ENCODE measurements at places on chromosomes 16 and 17. TPM values are rescaled to one million over a fixed set of nuclear protein-coding genes. Genes with fewer than 3 reads are reported as not detected.
A peak's percentile ranks its signal among the peaks of the same experiment; 100 is the strongest.

RANBP10 gene
- total RNA-seq, result 12.2 TPM

ANKS4B gene
- not detected for total RNA-seq

SHBG gene
- total RNA-seq, result not detected

SEZ6L2 gene
- total RNA-seq, result 0.84 TPM

ZMYND15 gene
- 0.50 TPM for total RNA-seq

DNA sequence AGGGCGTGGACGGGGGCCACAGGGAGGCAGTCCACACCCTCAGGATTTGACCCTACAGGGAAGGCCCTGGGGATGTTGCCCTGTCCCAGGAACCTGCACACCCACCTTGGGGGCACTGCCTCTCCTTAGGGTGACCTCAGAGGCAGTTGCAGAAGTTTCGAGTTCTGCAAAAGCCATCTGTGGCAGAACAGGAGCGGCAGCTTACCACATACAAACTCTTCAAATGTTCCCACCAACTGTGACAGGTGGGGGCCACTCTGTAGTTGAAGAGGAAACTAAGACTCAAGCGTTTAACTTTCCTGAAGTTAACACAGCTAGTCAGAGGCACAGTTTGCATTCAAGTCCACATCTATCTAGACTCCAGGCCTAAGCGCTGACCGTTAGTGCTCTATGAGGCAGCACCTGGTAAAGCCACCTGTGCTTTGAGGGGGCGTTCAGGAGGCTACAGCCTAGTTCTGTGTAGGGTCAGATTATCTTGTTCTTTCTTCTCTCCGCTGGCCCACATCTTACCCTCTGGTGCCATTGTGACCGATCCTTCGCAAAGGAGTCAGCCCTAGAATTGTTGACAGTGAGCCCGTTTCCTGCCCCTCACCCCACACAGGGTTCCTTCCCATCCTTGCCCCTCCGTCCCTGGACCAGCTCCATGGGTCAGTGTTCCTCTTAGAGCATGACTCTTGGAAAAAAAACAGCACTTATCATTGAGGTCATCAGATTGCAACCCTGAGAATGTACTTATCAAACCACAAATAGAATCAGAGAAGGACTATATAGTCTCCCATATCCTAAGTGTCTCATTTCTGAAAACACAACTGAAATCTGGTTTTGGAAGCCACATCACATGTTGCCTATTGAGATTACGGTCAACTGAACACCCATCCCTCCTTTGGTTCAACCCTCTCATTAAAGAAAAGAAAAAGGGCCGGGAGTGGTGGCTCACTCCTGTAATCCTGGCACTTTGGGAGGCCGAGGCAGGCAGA is 45.4 kb downstream of the CDH1 start:
- no peak for DNase-seq
- no peak overlapping the region for H3K4me3 ChIP-seq
- H3K4me1 ChIP-seq, result peaks cover 12% of the 10 kb centered on the region
- no peak overlapping the region for H3K27ac ChIP-seq

DNA sequence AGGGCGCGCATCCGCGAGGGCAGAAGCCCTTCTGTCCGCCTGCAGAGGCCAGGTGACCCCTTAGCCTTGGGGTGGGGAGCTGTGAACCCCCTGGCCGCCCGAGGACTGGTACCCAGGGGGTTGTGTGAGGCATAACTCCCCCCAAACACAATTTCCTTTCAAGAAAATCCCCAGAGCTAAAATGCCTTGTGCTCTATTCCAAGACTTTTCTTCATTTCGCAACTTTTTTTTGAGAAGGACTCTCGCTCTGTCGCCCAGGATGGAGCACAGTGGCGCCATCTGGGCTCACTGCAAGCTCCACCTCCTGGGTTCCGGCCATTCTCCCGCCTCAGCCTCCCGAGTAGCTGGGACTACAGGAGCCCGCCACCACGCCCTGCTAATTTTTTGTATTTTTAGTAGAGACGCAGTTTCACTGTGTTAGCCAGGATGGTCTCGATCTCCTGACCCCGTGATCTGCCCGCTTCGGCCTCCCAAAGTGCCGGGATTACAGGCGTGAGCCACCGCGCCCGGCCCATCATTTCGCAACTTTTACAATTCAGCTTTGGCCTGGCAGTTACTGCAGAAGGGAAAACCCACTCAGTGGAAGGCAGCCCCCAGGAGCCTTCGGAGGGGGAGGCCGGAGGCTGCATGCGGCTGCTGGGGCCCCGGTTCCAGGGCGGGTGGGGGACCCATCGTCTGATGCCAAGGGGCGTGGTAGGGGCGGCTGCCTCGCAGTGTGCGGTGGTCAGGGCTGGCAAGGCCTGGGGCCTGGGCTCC is 963 bp upstream of the APRT start:
- no peaks in the 10 kb centered on the region for H3K36me3 ChIP-seq
- peak overlapping the region; percentile 90 for H3K27ac ChIP-seq
- no peaks in the 10 kb centered on the region for H3K27me3 ChIP-seq
- DNase-seq, result no peak
- peaks cover 45% of the 10 kb centered on the region for H3K4me1 ChIP-seq
- peak overlapping the region; percentile 81 for H3K4me3 ChIP-seq

DNA sequence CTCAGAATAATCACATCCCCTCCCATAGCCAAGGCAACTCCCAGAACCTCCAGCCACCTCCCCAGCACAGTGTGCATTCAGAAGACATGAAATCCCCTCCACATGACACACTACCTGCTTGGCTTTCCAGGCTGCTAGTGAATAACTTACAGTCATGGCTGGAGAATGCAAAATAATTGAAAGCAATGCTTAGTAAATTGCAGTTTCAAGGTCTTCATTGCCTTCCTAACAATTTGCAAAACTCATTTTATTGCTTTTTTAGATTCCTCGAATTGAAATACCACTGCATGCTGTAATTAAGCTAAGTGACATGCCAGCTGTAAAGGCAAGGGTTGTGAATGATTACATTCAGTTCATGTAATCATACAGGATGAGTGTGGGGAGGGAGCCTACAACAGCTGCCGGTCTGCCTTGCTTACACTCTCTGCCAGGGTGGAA is 29.0 kb upstream of the HOXB13 start:
- no peak overlapping the region for H3K27ac ChIP-seq
- peaks cover 38% of the 10 kb centered on the region for H3K27me3 ChIP-seq
- H3K4me3 ChIP-seq, result no peak overlapping the region
- H3K4me1 ChIP-seq, result peaks cover 11% of the 10 kb centered on the region

DNA sequence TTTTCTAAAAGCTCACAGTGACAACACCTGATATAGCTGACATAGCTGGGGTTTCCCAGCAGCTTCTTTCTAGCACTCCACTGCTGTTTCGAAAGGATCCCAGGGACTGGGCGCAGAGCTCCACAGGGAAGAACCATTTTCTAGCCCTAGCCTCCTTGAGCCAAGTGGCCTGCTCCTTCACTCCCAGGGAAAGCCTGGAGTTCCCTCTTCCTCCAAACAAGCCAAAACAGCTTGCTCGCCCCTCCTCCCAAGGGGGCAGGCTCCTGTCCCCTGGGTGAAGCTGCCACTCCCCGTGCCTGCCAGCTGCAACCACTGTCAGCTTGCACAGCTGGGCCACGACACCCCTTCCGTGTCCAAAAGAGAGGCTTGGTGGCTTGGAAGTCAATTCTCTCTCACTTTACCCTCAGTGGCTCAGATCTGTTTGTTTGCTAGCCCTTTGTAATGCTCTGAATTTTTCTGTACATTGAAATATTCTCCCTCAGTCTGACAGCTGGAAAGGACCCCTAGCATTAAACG is 59.8 kb downstream of the CYTH1 start:
- H3K36me3 ChIP-seq, result no peaks in the 10 kb centered on the region
- no peaks in the 10 kb centered on the region for H3K27me3 ChIP-seq
- H3K4me3 ChIP-seq, result peak overlapping the region; percentile 50
- DNase-seq, result no peak
- H3K27ac ChIP-seq, result peak overlapping the region; percentile 72

GRCh38 chr16:74756203-74756602 is 18.4 kb downstream of the FA2H start:
- no peaks in the 10 kb centered on the region for H3K4me1 ChIP-seq
- no peak for DNase-seq
- no peak overlapping the region for H3K27ac ChIP-seq
- no peaks in the 10 kb centered on the region for H3K36me3 ChIP-seq
- no peak overlapping the region for H3K4me3 ChIP-seq

- H3K4me1 ChIP-seq, result peaks cover 17% of the 10 kb centered on the region
- H3K27me3 ChIP-seq, result no peaks in the 10 kb centered on the region
- H3K36me3 ChIP-seq, result peaks cover 57% of the 10 kb centered on the region
- no peak for DNase-seq
- H3K4me3 ChIP-seq, result no peak overlapping the region
- H3K27ac ChIP-seq, result no peak overlapping the region
These were observed 15.6 kb downstream of the TRAF4 start for GRCh38 chr17:28759256-28759865.

GRCh38 chr17:2815781-2816185 is 19.5 kb downstream of the RAP1GAP2 start:
- no peaks in the 10 kb centered on the region for H3K4me1 ChIP-seq
- no peak overlapping the region for H3K27ac ChIP-seq
- no peaks in the 10 kb centered on the region for H3K27me3 ChIP-seq
- no peak for DNase-seq

DNA sequence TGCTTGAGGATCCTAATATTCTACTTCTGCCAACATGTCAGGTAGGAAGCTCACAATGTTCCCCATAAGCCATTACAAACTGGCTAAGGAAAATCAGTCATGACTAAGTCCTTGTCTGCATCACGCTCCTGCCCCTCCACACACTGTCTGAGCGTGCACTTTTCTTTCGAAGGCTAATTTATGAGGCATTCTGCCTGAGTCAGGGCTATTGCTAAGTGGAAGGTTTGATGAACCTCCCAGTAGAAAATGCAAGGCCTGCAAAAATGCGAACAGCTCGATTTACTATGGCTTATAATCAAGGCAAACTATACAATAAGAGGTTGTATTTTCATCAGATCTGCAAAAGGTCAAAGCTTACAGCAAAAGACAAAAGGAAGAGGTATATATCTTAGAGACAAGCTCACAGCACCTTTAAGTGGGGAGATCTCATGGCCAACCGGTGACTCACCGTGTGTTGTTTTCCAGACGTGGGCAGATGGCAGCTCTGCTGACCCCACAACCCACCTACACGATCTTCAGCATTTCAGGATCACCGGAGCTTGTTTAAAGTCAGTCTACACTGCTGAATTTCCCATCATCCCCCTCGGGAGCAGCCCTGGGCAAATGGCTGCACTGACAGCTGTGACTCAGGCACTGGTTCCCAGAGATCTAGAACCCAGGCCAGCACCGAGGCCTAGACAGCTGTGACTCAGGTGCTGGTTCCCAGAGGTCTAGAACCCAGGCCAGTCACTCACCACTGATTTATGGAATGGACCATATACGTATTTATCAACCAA is 26.1 kb downstream of the MEAK7 start:
- peaks cover 5% of the 10 kb centered on the region for H3K4me1 ChIP-seq
- peaks cover 9% of the 10 kb centered on the region for H3K36me3 ChIP-seq
- H3K27ac ChIP-seq, result no peak overlapping the region
- no peaks in the 10 kb centered on the region for H3K27me3 ChIP-seq
- DNase-seq, result no peak

GRCh38 chr16:15564604-15565339 is 78.2 kb downstream of the MARF1 start:
- no peak for DNase-seq
- H3K27ac ChIP-seq, result no peak overlapping the region
- H3K4me1 ChIP-seq, result no peaks in the 10 kb centered on the region
- no peak overlapping the region for H3K4me3 ChIP-seq

- no peak for DNase-seq
- H3K27me3 ChIP-seq, result no peaks in the 10 kb centered on the region
- H3K27ac ChIP-seq, result no peak overlapping the region
- no peak overlapping the region for H3K4me3 ChIP-seq
These were observed 47.1 kb downstream of the RPTOR start for GRCh38 chr17:80591788-80592187.

- no peak overlapping the region for H3K27ac ChIP-seq
- H3K36me3 ChIP-seq, result no peaks in the 10 kb centered on the region
- H3K4me3 ChIP-seq, result no peak overlapping the region
- no peaks in the 10 kb centered on the region for H3K4me1 ChIP-seq
- H3K27me3 ChIP-seq, result no peaks in the 10 kb centered on the region
These were observed 97.7 kb upstream of the MON1B start for GRCh38 chr16:77093309-77093708.

GRCh38 chr17:38735161-38735997 is 5.2 kb downstream of the CISD3 start:
- H3K36me3 ChIP-seq, result peaks cover 69% of the 10 kb centered on the region
- no peak for DNase-seq
- no peak overlapping the region for H3K4me3 ChIP-seq
- H3K27me3 ChIP-seq, result no peaks in the 10 kb centered on the region

- H3K36me3 ChIP-seq, result no peaks in the 10 kb centered on the region
- no peak overlapping the region for H3K27ac ChIP-seq
- H3K4me1 ChIP-seq, result peaks cover 27% of the 10 kb centered on the region
These were observed 29.6 kb downstream of the NPTX1 start for GRCh38 chr17:80446645-80447405.

DNA sequence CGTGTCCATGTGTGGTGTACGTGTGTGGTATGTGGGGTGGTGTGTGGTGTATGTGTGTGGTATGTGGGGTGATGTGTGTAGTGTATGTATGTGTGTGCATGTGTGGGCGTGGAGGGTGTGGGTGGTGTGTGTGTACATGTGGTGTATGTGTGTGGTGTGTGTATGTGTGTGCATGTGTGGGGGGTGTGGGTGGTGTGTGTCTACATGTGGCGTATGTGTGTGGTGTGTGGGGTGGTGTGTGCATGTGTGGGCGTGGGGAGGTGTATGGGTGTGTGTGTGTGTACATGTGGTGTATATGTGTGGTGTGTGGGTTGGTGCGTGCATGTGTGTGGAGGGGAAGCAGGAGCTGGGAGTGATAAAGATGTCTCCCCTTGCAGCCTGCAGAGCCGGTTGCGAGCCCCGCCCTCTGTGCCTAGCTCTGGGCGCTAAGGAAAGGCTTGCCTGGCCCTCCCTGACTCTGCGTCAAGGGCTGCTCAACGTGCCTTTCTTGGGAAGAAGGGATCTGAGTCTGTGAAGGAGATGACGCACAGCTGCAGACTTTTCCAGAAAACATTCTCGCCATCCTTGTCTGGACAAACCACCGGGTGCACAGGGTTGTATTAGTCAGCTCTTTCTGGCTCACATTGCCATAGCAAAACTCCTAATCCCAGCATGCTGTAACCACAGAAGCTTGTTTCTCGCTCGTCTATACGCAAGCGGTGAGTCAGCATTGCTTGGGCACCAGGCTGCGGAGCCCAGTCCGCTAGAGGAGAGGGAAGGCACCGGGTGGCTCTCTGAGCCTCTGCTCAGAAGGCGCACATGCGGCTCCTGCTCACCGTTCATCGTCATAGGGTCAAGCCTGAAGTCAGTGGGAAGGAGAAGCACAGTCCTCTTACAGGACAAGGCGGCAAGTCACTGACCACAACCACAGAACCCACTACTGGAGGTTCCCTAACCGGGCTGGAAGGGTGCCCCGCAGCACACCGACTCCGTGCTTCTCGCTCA is 2.0 kb upstream of the CD300H start:
- DNase-seq, result no peak
- no peaks in the 10 kb centered on the region for H3K4me1 ChIP-seq
- H3K27ac ChIP-seq, result no peak overlapping the region
- no peaks in the 10 kb centered on the region for H3K36me3 ChIP-seq
- no peak overlapping the region for H3K4me3 ChIP-seq
- H3K27me3 ChIP-seq, result no peaks in the 10 kb centered on the region
